ENCODE measurements at places on chromosomes 7 and 10.

- no peak for DNase-seq
Measured at GRCh38 chr10:74048433-74048832, 50.5 kb downstream of the VCL start.

DNA sequence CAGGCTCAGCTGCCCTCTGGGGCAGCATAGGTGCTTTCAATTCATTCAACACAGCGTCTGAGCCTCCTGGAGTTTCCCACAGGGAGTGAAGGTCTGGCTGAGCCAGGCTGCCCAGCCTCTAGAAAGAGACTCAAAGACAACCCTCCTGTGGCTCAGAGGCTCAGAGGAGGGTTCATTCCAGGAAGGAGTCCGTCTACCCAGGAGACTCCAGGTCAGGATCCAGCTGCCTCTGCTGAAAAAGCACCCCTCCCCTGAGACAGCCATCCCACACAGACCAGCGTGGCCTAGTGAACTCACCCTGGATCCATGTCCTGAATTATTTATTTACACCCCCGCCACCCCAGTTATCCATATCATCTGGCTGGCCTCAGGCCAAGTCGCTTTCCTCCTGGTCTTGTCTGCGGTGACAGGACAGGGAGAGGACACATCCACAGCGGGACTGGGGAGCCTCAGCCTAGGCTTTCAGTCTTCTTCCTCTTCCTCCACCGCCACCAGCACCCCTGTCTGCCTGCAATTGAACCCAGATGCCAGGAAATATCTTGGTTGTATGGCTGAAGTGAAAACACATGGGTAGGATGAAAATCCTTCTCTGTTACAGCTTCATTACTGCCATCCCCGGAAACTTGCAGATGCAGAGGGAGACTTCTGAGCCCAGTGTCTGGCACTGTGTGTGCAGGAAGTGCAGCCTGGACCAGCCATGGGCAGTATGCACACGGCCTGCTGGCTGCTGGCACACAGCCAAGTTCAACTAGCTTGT is 44.0 kb upstream of the COL13A1 start:
- DNase-seq: peak; percentile 90

GRCh38 chr7:129556607-129557133 is 54.3 kb downstream of the SMKR1 start:
- no peak for DNase-seq

- DNase-seq: no peak
Measured at GRCh38 chr10:61859786-61860185, 41.7 kb upstream of the ARID5B start.

DNA sequence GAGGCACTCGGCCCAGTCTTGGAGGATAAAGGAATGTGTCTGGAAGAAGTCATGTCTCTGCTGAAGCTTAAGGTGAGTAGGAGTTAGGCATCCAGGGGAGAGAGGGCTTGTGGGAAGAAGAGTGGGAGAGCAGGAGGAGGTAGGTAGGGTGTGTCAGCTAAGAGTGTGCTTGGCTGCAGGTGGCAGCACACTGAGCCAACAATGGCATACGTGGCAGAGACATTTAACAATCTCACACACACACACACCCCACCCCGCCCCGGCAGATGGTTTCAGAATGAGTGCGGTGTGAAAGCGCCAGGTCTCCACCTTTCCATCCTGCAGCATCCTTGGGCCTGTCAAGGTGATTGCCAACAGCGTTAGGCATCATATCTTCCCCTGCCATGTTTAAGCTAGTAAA is 11.2 kb upstream of the ARPC1A start:
- DNase-seq: no peak

- no peak for DNase-seq
Measured at GRCh38 chr7:148783801-148784527, 85.3 kb downstream of the CUL1 start.

Data from aorta (tissue), 5 donors.